ENCODE measurements at places on chromosomes 7 and 10.

DNA sequence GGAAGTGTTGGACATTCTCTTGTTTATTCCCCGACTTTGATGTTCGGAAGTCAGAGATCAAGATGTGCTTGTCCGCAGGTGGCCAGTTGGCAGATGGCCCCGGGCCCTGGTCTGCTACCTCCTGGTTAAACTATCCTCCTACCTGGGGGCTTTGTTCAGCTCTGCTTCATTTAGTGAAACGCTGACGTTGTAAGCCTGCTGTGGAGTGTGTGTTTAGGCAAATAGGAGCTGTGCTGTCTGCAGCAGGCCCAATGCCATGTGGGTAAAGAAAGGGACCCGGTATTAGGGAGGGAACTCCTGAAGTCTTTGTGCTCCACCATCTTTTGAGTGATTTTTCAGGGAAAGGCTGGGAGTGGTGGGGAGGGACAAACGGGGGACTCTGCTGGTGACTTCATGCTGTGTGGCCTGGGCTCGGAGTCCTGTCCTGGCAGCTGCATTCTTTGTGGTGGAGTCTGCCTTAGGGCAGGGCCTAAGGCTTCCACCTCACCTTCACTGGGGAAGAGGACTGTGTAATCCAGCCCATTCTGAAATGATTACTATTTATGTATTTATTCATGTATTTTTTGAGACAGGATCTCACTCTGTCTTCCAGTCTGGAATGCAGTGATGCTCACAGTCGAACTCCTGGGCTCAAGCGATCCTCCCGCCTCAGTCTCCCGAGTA lies 171.1 kb upstream of the KLF6 start:
- no peak for DNase-seq

GRCh38 chr10:97327348-97328294 lies 6.9 kb downstream of the FRAT2 start:
- no peak for DNase-seq

DNA sequence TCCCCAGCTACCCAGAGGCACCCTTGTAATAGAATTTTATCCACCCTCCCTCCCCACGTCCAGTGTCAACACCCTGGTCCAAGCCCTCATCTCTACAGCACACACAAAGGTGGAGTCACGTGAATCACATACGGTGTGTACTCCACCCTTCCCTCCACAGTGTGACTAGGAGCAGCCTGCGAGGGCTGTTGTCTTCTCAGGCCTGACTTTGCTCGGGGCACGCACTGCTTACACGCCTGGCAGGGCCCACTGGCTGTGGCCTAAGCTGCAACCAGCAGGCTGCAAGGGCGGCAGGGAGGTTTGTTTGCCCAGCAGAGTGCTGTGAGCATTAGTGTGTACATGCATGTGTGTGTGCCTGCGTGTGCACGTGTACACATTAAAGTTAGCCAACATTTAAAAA lies 93.7 kb downstream of the COBL start:
- no peak for DNase-seq

- no peak for DNase-seq
Observed at GRCh38 chr7:156515911-156516790, 124.4 kb upstream of the RNF32 start.

DNA sequence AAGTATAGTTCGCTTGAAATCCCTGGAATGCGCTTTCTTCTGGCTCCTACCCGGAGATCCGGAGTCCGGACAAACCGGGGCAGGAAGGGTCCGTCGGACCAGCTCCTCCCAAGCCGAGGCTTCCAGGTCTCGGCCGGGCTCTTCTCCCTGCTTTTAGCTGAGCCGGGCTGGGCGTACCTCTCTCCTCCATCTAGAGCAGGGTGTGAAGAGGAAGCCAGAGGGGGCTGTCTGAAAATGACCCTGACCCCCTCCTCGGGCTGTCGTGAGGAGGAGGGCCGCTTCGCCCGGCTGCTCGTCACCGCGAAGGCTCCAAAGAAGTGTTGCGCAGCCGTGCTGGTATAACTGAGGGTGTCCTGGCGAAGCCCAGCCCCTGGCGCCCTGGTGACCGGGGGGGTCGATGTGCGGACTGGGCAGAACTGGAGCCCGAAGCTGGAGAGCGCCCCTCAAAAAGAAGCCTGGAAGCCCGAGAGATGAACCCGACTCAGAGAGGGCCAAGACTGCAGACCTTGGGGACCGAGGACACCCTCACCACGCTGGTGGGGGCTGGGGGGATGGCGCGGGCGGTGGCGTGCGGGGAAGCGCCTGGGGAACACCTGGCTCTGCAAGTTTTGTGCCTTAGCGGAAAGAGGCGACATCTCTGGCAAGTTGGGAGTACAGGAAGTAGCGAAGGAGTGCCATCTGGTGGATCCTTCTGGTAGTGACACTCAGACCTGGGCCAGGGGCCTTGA lies 5.7 kb downstream of the KAZALD1 start:
- DNase-seq: peak; percentile 63

DNA sequence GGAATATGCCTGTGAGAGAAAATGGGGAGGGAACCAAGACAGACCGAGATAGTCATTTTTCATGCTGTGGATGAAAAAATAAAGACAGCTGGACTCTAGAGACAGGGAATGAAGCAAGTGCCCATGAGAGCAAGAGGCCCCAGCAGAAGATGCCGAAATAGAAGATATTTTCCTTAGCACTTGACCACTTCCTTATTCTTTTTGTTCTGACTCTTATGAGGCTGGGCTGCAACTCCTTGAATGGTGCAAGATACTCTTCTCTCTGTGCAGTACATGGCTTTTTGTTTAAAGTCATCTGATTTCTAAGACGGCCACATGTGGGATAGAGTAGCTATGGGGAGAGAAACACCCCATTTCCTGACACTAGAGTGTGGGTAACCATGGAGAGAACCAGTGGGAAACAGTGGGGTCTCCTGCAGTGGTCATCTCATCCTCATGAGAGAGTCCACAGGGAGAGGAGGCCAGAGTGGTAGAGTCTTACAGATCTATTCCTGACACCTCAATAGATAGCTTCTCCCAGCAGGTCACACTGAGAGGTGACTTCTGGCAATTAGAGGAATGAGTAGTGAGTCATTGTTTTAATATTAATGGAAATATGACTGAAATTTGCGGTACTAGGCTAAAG lies 18.0 kb upstream of the VCL start:
- DNase-seq: no peak
